Thymus (tissue), 14 donors: ENCODE measurements at places on chromosomes 4 and X. TPM values are rescaled to one million over a fixed set of nuclear protein-coding genes. Genes with fewer than 3 reads are reported as not detected.

The H2BW2 gene
- not detected for total RNA-seq

The PTPN13 gene
- total RNA-seq = 8.9 TPM

DNA sequence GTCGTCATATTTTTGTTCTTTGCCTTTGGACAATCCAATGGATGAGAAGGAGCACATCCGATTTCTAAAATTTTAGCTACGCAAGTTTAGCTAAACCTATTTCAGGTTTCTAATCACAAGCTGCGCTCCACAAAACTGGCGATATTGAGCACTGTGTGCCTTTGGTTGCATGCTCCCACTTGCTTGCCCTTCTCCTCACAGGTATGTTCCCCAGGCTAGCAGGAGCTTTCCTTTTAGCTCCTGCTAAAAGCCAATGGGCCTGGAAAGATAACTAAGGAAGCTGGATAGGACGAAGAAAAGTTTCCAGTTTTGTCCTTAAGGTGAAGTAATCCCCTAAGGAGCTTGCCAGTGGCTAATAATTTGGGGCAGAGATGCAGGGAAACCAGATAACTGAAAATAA lies 975.2 kb downstream of the FSTL5 start:
- no peak for DNase-seq

The SUPT20HL2 gene
- not detected for total RNA-seq

- DNase-seq = no peak
Measured at GRCh38 chr4:119624356-119624755, 4.2 kb downstream of the PDE5A start.

The MED12 gene
- total RNA-seq = 11.0 TPM

GRCh38 chrX:118717678-118718391 lies 9.6 kb upstream of the IL13RA1 start:
- DNase-seq = no peak

DNA sequence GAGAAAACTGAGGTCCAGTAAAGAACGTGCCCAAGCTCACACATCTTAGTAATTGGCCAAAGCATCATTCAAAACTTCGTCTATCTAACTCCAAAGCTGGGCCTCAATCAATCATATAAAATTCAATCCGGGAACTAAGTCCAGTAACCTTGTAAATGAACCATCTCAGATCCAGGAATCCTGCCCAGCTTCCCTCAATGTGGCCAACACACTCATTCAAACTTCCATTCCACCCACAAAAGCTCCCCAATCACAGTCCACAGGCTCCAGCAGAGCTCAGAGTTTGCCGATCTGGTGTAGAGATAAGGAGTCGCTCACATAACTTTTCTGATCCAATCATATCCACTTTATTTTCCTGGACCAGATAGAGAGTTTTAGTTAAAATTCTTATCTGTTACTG lies 144.8 kb downstream of the SPATA18 start:
- no peak for DNase-seq

GRCh38 chrX:123818243-123818642 lies 41.6 kb upstream of the XIAP start:
- no peak for DNase-seq
